ENCODE measurements at places on chromosomes 5 and 9.

DNA sequence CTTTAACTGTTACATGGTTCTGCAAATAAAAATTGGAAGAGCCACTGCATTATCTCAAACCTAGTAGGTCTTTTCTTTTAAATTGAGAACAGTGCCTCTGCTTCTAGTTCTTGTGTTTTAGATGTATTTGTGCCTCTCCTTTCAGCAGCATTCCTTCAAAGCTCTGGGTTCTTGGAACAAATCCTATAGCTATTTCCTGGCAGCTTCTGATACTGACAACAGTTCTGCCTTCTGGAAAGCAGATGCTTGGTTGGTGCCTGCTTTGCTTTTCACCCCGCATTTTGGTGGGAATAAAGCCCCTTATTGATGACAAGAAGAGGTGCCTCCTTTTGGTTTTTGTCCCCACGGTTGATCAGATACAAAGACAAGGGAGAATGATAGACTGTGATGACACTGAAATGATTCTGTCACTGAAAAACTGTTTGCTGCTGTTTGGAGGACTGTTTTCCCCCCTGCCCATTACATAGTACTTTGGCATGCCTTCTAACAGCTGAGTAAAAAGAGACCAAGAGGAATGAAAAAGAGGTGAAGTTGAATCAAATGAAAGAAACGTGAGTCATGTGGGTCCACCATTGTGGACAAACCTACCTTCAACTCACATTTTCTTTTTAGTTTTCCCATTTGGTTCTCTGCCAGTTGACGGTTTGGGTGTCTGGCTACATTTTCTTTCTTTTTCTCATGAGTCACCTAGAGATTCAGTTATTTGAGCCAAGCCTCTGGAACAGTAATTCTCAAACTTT, 5.6 kb downstream of the PTCD2 start:
- no peak for DNase-seq

DNA sequence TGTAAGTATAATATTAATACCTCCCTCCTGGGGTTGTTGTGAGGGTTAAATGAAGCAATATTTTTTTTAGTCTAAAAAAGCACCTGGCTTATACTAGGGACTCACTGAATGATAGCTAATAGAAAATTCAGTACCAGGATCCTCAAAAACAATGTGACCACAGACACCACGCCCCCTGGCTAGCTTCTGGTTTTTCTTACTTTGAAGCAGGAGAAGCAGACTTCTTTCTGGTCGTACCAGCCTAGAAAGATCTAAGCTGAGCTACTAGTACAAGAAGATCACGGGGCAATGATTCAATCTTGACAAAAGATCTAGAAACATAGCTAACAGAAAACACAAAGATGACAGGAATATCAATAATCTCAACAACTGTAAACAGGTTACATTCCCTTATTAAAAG, 218.5 kb upstream of the SLC30A5 start:
- DNase-seq: no peak

- DNase-seq: no peak
Measured at GRCh38 chr5:137695651-137696428, 40.0 kb downstream of the KLHL3 start.

DNA sequence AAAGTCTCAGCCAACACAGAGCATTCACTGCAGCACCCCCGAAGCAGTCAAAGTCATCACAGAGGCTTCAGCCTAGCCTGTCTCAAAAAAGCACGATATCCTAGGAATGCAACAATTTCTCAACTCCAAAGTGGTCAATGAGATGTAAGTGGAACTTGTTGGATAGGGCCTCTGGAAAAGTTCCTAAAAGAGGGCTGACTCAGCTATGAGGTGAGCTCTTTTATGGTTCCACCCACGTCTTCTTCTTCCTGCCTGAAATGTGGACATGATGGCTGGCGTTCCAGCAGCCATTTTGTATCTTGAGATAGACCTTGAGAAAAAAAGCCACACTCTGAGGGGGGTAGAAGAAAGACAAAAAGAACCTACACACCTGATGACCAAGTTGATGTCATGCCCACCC, 32.5 kb upstream of the TRIO start:
- DNase-seq: no peak

- no peak for DNase-seq
Measured at GRCh38 chr5:96278981-96279380, 154.1 kb downstream of the PCSK1 start.

- no peak for DNase-seq
Measured at GRCh38 chr9:111744363-111744762, 50.4 kb downstream of the SHOC1 start.

DNA sequence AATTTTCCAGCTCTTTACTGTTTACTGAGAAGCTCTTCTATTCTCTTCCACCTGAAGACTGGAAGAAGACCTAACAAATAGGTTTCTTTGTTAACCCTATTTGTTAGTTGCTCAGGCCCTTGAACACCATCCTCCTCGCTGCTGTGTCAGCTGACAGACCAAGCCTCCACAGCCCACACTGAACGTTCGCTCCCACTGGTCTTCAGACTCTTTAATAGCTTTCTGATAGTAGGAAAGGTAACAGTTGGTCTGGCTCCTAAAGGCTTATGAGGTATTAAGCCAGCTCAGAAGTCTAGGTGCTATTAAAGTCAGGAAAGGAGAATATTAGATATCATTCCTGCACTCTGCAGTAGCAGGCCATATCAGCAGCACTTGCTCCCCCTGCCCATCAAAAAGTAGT, 23.3 kb upstream of the F2R start:
- DNase-seq: no peak

- no peak for DNase-seq
Measured at GRCh38 chr5:56012281-56012963, 17.7 kb upstream of the IL6ST start.

DNA sequence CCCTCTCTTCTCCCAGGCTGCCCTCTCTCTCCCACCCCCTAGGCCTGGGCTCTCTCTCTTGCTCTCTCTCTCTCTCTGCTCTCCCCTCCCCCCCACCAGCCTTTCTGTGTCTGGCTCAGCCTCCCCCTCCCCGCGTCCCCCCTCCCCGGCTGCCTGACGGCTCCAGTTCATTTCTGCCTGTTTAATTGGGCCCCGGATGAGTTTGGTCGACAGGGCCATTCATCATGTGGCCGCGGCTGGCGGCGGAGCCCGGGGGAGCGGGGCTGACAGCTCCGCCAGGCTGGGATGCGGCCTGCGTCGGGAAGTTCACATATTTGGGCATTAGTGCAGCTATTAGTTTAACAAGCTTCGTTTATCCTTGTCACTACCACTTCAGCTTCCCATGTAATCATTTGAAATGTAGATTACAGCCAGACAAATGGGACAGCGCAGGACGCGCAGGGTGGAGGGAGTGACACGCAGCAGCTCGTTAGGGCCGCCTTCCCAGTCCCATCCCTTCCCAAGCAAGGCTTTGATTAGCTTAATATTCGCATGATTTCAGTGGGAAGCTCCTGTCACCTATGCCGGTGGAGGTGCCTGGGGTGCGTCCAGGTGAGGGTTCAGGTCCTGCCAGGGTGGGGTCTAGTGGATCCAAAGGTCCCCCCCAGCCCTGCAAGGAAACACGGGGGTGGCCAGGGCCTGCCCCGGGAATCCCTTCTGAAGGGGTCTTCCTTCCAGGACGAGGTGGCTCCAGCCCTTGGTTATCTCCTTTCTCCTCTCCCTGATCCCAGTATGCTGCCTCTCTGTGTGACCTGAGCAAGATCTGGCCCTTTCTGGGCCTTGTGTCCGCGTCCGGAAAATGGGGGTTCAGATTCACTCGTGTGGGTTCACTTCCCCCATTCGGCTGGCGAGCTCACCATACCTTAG, 214.8 kb downstream of the PAX5 start:
- DNase-seq: no peak

DNA sequence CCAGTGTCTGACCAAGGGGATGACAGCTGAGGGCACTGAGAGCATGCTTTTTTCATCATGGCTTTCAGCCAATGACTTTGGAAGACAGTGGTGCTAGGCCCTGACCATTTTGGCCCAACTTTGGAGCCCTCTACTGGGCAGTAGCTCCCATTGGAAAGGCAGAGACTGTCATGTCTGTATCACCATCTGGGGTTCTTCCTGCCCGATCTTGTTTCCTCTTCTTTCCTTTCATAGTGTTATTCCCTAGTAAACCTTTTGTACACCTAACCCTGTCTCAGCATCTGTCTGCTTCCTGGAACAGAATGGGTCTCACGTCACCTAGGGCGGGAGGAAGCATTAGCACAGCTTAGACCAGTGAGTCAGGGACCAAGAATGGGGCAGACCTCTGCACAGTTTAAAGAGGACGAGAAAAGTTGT, 97.4 kb upstream of the MAST4 start:
- no peak for DNase-seq

DNA sequence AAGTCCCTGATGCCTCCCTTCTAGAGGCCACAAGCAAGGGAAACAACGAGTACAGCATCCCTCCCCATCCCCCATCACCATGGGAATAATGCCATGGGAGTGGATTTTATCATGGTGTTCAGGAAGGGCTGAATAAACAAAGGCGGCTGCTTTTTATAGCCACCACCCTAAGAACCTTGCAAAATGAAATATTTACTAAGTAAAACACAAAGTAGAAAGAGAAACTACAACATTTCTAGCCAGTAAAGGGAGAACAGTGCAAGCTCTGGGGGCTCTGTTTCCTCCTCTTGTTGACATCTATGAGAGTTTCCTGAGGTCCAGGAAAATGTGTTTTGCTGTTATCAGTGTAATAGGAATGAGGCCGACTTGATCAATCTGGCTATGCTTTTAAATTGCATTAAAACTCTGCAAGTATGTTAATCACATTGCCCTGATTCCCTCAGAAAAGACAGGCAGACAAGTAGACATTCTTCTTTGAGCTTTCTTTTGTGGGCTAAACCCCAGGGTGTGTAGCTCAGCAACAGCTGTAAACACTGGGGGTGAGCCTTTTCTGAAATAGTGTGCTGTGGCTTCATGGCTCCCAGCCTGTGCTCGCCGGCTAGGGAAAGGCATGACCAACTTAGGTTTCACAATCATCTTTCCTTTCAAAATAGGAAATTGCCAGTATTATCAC, 31.1 kb downstream of the SV2C start:
- DNase-seq: no peak

- no peak for DNase-seq
Measured at GRCh38 chr9:133687856-133688761, 50.0 kb downstream of the SARDH start.

- DNase-seq: no peak
Measured at GRCh38 chr5:54915466-54916027, 69.8 kb downstream of the ESM1 start.

DNA sequence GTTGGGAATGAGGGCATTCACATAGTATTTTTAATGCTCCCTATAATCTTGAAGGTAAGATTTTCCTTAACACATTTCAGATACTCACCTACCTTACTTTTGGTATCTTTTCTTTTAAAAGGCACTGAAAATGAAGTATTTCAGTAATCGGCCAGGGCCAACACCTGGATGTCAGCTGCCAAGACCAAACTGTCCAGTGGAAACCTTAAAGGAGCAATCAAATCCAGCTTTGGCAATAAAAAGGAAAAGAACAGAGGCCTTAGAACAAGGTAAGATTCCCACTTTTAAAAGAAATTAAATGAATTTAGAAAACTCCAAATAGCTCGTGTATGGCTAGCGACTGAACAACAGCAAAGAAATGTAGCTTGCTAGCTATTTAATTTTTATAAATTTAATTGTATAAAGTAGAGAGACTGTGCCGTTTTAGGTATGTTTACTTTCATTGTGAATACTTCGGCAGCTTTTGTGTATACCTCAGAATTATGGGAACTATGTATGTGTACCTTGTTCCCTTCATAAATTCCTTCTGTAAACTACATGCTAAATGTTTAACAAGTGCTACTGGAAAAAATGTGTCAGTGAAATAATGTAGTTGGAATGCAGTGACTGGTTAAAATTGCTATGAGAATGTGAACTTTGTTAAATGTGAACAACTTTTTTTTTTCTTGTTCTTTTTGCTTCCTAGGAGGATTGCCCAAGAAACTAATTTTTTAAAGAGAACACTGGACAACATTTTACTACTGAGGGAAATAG, 41.9 kb downstream of the CDK7 start:
- no peak for DNase-seq

DNA sequence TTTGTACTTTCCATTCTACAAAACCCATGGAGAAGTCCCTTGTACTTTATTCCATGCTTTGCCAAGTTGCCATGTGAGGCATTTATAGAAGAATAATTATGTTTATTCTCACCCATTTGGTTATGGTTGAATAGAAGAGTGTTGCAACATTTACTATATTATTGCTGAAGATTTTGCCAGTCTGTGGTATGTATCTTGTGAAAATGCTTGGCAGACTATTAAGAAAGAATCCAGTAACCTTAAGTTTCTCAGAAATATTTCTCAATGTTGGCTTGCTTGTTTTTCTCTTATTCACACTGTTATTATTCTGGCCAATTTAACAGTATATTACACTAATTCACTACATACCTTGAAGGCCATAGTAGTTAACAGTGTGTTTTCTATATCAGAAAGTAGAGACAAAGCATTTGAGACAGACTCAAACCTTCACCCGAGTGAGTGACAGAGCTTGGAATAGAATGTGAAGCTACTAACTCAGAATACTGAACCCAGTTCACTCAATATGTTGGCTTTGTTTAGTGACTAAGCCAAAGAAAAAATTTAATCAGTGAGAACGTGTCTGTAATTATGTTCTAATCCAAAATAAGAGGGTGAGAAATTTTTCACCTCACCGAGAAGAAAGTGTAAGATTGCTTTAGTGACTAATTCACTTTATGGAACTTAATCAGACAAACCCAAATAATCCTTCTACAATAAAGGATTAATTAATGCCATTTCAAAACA, 184.4 kb downstream of the CWC27 start:
- DNase-seq: no peak

DNA sequence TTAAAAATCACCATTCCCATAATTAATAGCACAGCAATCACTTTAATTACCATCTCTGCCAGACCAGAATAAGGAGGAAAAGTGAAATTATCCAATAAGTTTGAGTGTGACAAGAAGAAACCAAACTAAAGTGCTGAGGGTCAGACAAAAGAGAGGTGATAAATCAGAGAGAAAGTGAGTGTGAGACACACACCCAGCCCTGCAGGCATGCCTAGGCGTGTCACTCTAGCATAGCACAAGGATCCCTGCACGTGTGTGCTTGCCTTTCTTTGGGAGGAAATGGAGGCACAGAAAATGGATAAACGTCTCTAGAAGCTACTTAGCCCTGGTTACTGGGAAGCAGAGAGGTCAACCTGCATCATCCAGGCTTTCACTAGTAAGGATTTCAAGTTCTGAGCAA, 56.2 kb downstream of the SEMA6A start:
- no peak for DNase-seq

DNA sequence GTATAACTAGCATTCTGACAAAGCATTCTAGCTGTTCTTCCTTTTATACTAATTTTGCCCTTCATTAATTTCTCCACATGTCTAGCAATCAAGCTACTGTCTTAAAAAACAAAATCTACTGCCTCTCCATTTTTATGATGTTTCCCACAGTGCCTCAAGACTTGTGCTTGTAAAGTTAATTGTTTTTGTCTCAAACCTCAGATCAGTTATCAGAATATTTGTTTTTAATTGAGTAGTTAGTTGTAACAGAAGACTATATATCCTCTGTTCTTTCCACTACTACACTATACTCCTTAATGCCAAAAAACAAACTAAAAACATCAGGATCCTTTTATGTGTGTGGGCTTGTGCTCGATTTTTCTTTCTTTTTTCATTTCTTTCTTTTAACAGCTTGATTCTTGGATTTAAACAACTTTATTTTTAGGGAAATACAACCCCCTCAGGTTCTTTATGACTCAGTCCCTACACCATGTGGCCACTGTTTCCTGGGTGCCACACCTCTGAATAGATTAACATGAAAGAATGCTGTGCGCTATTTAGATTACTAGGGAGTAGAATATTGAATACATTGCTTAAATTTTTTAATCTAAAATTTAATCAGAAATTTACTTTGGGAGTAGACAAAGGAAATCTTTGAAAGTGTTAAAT, 1.2 kb downstream of the ASPN start:
- DNase-seq: no peak

GRCh38 chr9:26856413-26857032, 36.1 kb downstream of the CAAP1 start:
- no peak for DNase-seq

- no peak for DNase-seq
Measured at GRCh38 chr5:6904860-6905259, 191.6 kb downstream of the TENT4A start.

Measured in activated T-helper 1 cell treated with anti-CD3 and anti-CD28 coated beads, Interleukin-2, amount 50 U/mL, for 16 hours (primary cell).